ENCODE measurements at places on chromosomes 7 and 10.

GRCh38 chr10:38054361-38054797 lies 39.8 kb upstream of the ZNF37A start:
- no peak for DNase-seq

- no peak for DNase-seq
These were observed 230.6 kb downstream of the TWIST1 start for GRCh38 chr7:18886832-18887231.

DNA sequence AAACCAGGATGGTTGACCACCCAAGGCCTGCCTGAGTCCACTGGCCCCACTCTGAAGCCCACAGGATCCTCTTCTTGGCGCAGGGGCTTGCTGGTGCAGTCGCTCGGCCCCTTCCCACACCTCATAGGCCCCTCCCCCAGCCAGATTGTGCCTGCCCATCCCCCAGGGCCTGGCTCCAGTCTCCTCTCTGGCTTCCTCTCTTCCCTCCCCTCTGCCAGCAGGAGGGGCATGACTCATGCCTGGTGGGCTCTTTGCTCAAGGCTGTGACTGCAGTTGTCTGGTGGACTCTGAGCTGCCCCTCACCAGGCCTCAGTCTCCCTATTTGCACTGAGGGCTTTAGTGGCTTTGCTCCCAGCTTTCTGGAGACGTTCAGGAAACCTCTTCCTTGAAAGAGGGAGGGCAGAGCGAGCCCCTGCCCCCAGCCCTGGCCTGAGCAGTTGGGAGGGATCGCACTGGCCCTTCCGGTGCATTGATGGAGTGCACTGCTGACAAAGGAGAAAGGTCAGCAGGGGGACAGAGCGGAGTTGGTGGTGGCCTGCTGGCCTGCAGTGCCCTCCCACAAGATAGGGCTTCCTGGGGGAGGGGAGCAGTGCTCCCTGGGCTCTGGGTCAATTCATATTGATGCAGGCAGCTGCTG lies 60.7 kb downstream of the ZMIZ1 start:
- no peak for DNase-seq

GRCh38 chr10:10520491-10521385 lies 496.9 kb upstream of the CELF2 start:
- no peak for DNase-seq

DNA sequence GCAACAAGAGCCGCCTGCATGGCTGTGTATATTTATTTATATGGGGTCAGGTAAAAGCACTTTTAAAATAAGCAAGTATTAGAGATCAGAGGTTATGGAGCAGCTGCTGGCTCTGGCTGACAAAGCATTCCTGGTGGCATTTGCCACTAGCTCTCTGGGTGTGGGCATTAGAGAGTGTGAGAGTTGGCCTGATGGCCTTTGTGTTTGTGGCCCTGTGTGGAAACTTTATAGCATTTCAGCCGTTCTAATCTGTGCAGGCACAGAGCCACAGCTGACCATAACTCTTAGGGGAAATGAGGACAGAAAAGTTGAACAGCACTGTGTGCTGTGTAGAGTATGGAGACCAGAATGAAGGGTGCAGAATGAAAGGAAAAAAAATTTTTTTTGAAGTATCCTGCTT lies 118.9 kb downstream of the AUTS2 start:
- no peak for DNase-seq
